Activated T-cell treated with anti-CD3 and anti-CD28 coated beads for 24 hours (primary cell): ENCODE measurements at places on chromosomes 3 and 15.

- DNase-seq: no peak
These were observed 59.0 kb downstream of the RORA start for GRCh38 chr15:61169904-61170695.

- no peak for DNase-seq
These were observed 71.1 kb downstream of the CDAN1 start for GRCh38 chr15:42665827-42666226.

GRCh38 chr3:61685755-61686154, 124.4 kb downstream of the PTPRG start:
- DNase-seq: no peak

DNA sequence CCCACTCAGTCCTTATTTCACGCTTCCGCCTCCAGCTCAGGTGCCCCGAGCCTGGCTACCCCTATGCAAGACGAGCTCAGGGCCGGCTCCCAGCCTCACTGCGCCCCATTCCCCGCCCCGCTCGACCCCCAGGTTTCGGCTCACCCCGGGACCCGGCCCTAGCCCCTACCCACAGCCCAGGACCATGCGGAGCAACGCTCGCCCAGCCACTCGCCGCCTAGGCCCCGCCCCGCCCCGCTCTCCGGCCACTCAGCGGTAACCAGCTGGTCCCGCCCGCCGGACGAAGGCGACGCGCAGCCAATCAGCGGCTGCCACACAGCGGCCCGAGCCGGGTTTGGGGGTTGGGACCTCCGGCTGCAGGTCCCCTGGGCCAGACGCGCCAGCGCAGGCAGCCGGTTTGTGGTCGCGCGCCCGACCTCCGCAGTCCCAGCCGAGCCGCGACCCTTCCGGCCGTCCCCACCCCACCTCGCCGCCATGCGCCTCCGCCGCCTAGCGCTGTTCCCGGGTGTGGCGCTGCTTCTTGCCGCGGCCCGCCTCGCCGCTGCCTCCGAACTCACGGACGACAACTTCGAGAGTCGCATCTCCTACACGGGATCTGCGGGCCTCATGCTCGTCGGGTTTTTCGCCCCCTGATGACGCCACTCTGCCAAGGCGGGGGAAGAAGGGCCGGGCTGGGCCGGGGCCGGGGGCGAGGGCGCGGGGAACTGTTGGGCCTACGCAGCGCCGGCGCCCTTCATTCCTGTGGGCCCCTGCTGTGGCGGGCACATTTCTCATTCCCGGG, at the start of gene CATSPER2:
CATSPER2 (minus strand) TSS at position 196 of the 781 bp plus-strand sequence. CDS start 783 bp downstream, outside the sequence.
- no peak for DNase-seq

DNA sequence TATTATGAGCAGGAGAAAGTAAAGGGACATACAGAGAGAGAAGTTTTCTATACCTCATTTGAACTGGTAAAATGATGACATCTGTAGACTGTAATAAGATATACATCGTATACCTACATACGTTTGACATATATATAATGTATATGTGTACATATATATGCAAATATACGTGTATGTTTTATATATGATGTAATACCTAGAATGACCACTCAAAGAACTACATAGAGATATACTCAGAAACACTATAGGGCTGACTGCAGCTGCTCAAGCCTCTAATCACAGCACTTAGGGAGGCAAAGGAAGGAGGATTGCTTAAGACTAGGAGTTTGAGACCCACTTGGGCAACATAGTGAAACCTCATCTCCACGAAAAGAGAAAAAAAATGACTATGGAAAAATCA, 48.5 kb upstream of the MCTP2 start:
- DNase-seq: no peak

DNA sequence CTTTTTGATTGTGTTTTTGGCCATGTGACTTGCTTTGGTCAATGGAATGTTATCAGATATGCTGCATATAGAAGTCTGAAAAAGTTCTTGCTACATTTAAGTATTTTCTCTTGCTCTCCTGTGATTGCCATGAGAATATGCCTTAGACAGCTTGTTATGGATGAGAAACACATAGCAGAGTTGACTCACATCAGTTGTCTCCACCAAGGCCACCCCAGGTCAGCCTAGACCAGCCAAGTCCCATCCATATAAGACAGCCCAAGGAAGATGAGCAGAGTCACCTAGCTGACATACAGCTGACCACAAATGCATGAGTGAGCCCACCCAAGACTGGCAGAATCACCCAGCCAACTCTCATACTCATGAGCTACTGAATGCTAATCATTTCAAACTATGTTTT, 153.0 kb downstream of the THRB start:
- no peak for DNase-seq

- DNase-seq: no peak
These were observed 40.3 kb upstream of the BNC1 start for GRCh38 chr15:83324799-83325198.

DNA sequence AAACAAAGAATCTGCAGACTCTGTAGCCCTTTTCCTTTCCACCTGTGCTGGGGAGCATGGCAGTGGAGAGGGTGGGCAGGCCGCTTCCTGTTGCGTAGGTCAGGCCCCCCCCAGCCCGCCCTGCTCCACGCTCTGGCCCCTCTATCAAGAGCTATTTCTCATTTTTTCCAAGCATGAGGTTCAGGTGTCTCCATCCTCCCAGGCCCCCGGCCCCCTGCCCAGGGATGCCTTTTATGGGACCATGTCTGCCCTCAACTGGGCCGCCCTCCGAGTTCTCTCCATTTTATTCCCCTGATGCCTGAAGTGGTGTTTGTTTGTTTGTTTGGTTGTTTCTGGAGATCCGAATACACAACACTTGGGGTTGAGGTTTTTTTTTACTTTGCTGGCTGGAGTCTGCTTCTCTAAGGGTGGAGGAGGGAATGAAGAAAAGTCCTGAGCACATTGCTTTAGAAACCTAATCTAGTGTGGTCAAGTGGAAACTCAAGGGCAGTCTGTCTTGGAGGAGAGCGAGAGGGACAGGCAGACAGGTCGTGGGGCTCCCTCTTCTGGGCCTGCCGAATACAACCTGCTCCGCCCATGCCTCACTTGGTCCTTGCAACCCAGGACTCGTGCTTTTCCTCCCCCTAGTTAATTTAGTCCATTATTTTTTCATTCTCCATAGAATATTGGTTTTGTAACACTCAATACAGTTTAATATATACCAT, 176.5 kb upstream of the LYSMD4 start:
- no peak for DNase-seq
